ENCODE measurements at places on chromosomes 12 and 14.

- no peak for DNase-seq
These were observed 193.9 kb downstream of the BCAT1 start for GRCh38 chr12:24754690-24755638.

DNA sequence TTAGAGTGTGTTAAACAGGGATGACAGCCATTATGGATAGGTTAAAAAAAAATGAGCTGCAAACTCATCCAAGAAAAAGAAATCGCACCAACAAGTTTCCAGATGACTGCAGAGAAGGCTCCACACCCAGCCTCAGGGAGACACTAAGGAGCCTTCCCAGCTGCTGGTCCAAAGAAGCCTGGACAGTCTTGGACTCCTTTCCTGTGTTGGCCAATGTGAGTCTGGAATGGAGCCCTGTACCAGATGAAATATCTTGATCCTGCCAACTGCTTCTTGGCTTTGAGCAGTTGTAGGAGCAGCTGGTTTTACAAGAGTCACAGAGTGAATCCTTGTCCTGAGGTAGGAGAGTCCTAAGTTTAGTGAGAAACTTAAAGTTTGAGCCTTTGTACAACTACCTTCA is 44.5 kb downstream of the SLC38A1 start:
- DNase-seq, result no peak

- DNase-seq, result no peak
These were observed 117.0 kb downstream of the NTN4 start for GRCh38 chr12:95673576-95673975.

DNA sequence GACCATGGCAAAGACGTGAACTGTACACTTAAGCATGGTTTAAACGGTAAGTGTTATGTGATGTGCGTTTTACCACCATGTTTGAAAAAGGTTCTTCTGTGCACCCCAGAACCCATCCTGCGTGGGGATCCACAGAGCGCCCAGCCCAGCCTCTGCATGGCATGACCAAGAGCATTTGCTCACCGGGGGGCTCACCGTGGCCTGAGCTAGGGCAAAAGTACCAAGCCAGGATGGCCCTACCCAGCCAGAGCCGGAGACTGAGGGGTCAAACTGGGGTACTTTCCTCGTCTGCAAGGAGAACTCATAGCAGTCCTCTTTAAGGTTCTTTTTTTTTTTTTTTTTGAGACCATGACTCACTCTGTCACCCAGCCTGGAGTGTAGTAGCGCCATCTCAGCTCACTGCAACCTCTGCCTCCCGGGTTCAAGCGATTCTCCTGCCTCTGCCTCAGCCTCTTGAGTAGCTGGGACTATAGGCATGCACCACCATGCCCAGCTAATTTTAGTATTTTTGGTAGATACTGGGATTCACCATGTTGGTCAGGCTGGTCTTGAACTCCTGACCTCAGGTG is 16.4 kb upstream of the ANKRD9 start:
- no peak for DNase-seq

DNA sequence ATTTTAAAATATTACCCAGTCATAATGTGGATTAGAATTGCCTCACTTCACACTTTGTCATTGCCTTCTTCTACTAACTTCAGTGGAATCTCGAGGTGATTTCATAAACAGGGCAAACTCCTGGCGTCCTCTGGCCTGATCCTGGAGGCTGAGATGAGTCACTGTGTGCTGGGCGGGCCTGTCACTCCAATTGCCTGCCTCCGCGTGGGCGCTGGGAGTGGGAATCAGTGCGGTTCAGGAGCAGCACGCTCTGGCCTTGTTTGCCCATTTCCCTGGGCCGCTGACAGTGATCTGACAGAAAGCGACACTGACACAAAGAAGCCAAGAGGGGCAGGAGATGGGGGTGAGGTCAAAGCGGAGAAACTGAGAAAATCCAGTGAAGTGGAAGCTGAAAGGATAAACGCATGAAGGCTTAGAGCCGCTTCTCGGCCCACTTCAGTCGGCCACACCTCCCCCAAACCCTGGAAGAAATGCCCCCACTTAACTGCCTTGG is 29.7 kb downstream of the LGR5 start:
- no peak for DNase-seq

GRCh38 chr12:19287302-19287701 is 152.0 kb upstream of the AEBP2 start:
- DNase-seq, result no peak

DNA sequence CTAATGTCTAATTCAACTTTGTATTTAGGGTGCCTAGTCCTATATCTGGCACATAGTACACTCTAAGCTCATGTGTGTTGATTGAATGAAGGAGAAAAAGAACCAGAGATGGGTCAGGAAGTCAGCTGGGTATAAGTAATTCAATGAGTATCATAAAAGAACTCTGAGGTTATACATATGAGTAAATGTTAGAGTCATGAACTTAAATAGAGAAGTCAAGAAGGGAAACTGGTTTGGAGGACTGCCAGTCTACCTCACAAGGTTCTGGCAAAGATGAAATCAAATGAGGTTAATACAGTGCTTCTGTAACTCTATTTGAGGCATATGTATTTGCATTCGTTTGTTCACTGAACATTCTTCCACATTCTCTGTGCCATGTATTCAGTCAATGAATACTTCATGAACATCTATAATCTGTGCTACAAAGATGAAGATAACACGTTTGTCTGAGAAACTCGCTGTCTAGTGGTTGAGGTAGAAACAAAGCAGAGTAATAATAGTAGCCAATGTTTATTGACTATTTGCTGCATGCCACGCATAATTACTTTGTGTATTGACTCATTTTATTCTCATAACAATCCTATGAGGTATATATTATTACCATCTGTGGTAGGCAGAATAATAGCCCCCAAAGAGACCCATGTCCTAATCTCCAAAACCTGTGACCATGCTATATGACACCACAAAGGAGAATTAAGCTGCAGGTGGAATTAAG is 88.9 kb downstream of the PTGER2 start:
- DNase-seq, result peak; percentile 51
